Adipocyte (in vitro differentiated cells): ENCODE measurements at places on chromosomes 5 and 9.

DNA sequence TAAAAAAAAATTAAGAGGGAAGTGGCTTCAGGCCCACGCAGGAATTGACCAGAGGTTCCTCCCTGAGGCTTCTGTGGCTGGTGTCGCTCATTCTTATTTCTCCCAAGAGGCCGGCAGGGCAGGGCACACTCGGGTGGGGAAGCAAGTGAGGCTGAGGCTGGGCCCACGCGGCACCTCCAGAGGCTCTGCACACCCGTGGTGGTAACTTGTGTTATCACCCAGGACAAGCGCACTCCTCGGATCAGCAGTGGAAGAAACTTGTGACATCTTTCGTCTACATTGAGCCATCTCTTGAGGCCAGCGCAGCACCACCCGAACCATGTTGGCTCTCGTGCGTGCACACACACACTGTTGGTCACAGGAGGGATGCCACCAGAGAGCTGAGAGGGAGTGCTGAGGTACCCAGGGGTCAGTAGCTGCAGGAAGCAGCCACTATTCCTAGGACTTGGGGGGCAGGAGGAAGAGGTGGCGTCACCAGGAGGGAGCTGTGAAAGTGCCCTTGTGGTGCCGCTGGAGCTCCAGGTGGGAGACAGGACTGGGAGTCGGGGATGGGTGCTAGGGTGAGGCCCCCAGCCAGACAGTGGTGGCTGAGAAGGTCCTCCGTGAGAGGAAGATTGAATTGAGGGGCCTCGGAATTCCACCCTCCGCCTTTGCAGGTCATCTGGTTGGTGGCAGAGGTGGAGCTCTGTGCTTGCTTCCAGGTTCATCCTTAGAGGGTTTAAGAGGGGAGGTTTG, 6.4 kb downstream of the NDUFS6 start:
- DNase-seq: no peak

GRCh38 chr9:37033141-37033540, 927 bp downstream of the PAX5 start:
- no peak for DNase-seq

GRCh38 chr5:151917904-151918303, 6.7 kb downstream of the GLRA1 start:
- no peak for DNase-seq

GRCh38 chr5:60517850-60518249, 182.1 kb downstream of the DEPDC1B start:
- no peak for DNase-seq

DNA sequence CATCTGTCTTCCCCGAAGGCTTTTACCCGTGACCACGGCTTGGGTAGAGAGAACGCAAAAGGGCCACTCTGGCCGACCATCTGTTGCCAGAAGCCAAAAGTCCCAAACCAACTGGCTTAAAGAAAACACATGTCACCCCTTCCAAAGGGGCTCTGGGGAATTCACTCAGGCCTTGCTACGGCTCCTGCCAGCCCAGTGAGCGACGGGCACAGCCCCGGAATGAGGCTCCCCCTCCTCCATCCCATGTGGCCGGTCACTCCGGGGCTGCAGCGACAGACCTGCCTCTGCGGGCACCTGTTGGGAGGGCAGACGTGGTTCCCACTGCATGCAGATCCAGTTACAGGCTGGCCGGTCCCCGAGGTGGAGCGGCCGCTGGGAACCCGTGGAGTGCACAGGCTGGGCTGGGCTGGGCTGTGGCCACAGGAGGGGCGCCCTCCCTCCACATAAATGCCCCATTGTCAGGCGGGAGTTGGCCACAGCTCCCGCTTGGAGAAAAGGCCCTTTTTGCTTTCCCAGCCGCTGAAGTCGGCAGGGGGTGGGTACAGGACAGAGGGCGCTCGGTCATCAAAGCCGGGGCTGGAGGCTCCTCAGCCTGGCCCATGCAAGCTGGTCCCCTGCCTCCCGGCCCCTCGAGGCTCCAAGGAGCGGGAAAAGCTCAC, 19.9 kb downstream of the NOTCH1 start:
- no peak for DNase-seq

DNA sequence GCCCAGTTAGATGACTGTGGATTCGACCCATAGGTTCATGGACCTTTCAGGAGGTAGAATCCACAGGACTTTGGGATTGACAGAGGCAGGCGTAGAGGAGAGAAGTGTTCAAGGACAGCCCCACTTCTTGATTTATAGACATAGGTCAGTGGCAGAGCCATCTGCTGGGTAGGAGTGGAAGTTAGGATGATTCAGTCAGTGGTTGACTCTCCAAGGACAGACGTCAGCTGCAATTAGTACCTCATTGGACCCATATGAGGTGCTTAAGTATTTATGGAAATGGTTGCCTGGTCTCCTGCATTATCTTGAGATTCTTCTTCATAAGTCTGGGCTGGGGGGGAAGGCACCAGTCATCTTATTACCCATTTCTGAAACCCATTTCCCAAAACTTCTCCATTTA, 70.9 kb downstream of the SH3RF2 start:
- no peak for DNase-seq

- DNase-seq: peak; percentile 29
Measured at GRCh38 chr5:115532517-115532916, 12.1 kb downstream of the FEM1C start.

- peak; percentile 82 for DNase-seq
Measured at GRCh38 chr9:130073373-130073772, 19.7 kb downstream of the GPR107 start.

DNA sequence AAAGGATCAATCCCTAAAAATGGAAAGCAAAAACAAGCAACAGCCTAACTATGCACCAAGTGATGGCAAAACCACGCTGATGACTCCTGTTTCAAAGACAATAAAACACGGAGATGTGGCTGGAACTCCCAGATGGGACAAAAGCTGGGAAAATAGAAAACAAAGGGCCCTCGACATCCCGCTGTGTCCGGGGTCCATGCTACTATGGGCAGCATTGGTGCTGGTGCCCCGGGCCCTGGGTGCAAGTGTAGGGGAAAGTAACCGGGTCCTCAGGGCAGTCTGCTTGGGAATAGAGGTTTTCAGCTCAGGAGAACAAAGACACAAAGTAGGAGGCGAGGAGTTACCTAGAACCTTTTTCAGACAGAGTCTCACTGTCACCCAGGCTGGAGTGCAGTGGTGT, 46.1 kb downstream of the MRPL36 start:
- no peak for DNase-seq
